Thoracic aorta (tissue), 2 donors: ENCODE measurements at places on chromosomes 1 and 21.

- H3K36me3 ChIP-seq, result no peaks in the 10 kb centered on the region
- no peak overlapping the region for H3K27ac ChIP-seq
- no peak overlapping the region for H3K4me3 ChIP-seq
- no peaks in the 10 kb centered on the region for H3K4me1 ChIP-seq
Measured at GRCh38 chr1:58717979-58718378, 18.1 kb upstream of the MYSM1 start.

- no peaks in the 10 kb centered on the region for H3K27me3 ChIP-seq
- no peaks in the 10 kb centered on the region for H3K36me3 ChIP-seq
- peak overlapping the region; percentile 100 for H3K27ac ChIP-seq
- peak overlapping the region; percentile 58 for H3K4me3 ChIP-seq
- DNase-seq, result peak; percentile 73
- H3K4me1 ChIP-seq, result peaks cover 98% of the 10 kb centered on the region
Measured at GRCh38 chr1:3352299-3352951, 102.0 kb upstream of the ARHGEF16 start.

DNA sequence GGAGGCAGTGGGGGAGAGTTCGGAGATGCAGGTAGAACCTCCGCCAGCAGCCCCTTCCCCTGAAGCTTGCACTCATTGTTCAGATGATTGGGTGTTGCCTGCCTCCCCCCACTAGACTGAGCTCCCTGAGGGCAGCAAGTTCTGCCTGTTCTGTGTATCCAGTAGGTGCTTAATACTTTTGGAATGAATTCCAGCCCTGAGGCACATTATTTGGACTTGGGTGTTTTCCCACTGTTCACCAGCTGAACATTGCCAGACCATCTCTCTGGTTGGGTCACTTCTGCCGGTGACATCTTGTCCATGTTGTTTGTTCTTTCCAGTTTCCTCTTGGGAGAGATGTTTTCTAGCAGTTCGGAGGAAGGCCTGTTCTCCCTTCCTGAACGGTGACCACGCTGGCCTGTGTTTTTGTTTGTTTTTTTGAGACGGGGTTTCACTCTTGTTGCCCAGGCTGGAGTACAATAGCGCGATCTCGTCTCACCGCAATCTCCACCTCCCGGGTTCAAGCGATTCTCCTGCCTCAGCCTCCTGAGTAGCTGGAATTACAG is 48.7 kb downstream of the SPSB1 start:
- no peaks in the 10 kb centered on the region for H3K36me3 ChIP-seq
- DNase-seq, result no peak
- H3K4me1 ChIP-seq, result peaks cover 84% of the 10 kb centered on the region
- no peak overlapping the region for H3K27ac ChIP-seq
- H3K4me3 ChIP-seq, result no peak overlapping the region
- no peaks in the 10 kb centered on the region for H3K27me3 ChIP-seq

GRCh38 chr1:157292809-157293564 is 154.8 kb upstream of the ETV3 start:
- DNase-seq, result no peak
- no peak overlapping the region for H3K27ac ChIP-seq
- H3K4me1 ChIP-seq, result no peaks in the 10 kb centered on the region
- H3K4me3 ChIP-seq, result no peak overlapping the region

DNA sequence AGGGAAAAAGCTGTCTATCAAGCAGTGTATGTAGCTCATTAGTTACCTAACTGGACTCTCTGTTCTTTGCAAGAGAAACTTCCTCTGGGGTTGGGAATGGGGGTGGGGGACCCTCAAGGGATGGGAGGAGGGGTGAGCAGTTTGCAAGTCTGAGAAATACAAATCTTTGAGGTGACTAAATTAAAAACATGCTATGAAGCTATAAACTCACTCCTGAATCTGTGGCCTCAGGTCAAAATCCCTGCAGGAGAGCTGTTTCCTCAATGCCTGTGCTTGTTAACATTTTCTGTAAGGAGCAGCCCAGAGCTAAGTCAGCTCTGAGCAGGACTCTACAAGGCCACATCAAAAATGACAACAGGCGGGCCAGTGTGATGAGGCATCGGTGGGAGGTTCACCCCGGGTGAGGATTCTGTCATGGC is 32.8 kb upstream of the PTPRC start:
- H3K27ac ChIP-seq, result no peak overlapping the region
- DNase-seq, result no peak
- H3K4me3 ChIP-seq, result no peak overlapping the region
- H3K36me3 ChIP-seq, result no peaks in the 10 kb centered on the region
- no peaks in the 10 kb centered on the region for H3K27me3 ChIP-seq

GRCh38 chr1:21313203-21313885 is 23.1 kb upstream of the ECE1 start:
- H3K36me3 ChIP-seq, result no peaks in the 10 kb centered on the region
- peaks cover 96% of the 10 kb centered on the region for H3K4me1 ChIP-seq
- no peak for DNase-seq
- no peaks in the 10 kb centered on the region for H3K27me3 ChIP-seq
- no peak overlapping the region for H3K4me3 ChIP-seq
- H3K27ac ChIP-seq, result peak overlapping the region; percentile 57

DNA sequence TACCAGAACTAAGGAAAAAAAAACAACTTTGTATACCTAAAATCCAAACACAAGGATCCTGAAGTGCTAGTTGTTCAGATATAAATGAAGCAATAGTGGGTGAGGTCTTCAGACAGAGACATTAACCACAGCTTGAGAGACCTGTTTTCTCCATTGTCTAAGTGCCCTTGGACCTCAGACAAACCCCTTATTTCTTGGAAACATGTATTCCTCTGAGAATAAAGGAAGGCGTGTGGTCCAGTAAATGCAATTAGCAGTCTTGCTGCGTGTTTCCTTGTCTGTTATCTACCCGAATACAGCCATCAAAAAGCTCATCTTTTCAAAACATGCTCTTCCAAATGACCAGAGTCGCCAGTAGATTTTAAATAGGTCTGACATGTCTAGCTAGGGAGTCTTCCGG is 291.1 kb upstream of the NFIA start:
- no peaks in the 10 kb centered on the region for H3K4me1 ChIP-seq
- no peaks in the 10 kb centered on the region for H3K36me3 ChIP-seq
- H3K4me3 ChIP-seq, result no peak overlapping the region

GRCh38 chr1:93436496-93436895 is 11.4 kb upstream of the FNBP1L start:
- H3K4me3 ChIP-seq, result no peak overlapping the region
- H3K27me3 ChIP-seq, result no peaks in the 10 kb centered on the region
- H3K27ac ChIP-seq, result no peak overlapping the region
- no peak for DNase-seq

GRCh38 chr21:28136656-28137255 is 855.9 kb downstream of the LTN1 start:
- H3K36me3 ChIP-seq, result no peaks in the 10 kb centered on the region
- no peak overlapping the region for H3K4me3 ChIP-seq
- H3K27me3 ChIP-seq, result no peaks in the 10 kb centered on the region
- no peak overlapping the region for H3K27ac ChIP-seq

- H3K4me1 ChIP-seq, result no peaks in the 10 kb centered on the region
- no peak overlapping the region for H3K4me3 ChIP-seq
- no peaks in the 10 kb centered on the region for H3K36me3 ChIP-seq
- H3K27me3 ChIP-seq, result no peaks in the 10 kb centered on the region
- no peak for DNase-seq
Measured at GRCh38 chr21:16777041-16777720, 735.7 kb upstream of the CXADR start.

GRCh38 chr1:93681101-93681988 is at the start of gene BCAR3:
TSS of gene BCAR3 (minus strand) at chr1:93681837. CDS start at chr1:93674930, 6,907 bp downstream.
- no peaks in the 10 kb centered on the region for H3K36me3 ChIP-seq
- H3K27ac ChIP-seq, result peak within 1 kb of the TSS; percentile 92
- H3K4me1 ChIP-seq, result peaks cover 22% of the 10 kb centered on the region
- H3K27me3 ChIP-seq, result no peaks in the 10 kb centered on the region
- peak within 1 kb of the TSS; percentile 89 for H3K4me3 ChIP-seq

- H3K36me3 ChIP-seq, result no peaks in the 10 kb centered on the region
- DNase-seq, result peak; percentile 52
- H3K27ac ChIP-seq, result no peak overlapping the region
- no peaks in the 10 kb centered on the region for H3K4me1 ChIP-seq
Measured at GRCh38 chr21:42923553-42924432, 1.6 kb downstream of the ERVH48-1 start.

GRCh38 chr1:117812869-117813511 is 116.4 kb downstream of the GDAP2 start:
- peaks cover 42% of the 10 kb centered on the region for H3K4me1 ChIP-seq
- DNase-seq, result no peak
- H3K27me3 ChIP-seq, result no peaks in the 10 kb centered on the region
- peak overlapping the region; percentile 21 for H3K27ac ChIP-seq

DNA sequence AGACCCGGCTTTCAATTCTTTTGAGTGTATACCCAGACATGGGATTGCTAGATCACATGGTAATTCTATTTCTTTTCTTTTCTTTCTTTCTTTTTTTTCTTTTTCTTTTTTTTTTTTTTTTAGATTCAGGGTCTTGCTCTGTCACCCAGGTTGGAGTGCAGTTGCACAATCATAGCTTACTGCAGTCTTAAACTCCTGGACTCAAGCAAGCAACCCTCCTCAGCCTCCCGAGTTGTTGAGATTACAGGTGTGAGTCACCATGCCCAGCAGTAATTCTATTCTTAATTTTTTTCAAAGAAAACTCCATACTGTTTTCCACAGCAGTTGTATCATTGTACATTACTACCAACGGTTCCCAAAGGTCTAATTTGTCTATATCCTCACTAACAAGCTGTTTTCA is 13.5 kb upstream of the RNF186 start:
- no peak for DNase-seq
- no peaks in the 10 kb centered on the region for H3K27me3 ChIP-seq
- peaks cover 6% of the 10 kb centered on the region for H3K4me1 ChIP-seq
- no peaks in the 10 kb centered on the region for H3K36me3 ChIP-seq
- H3K27ac ChIP-seq, result no peak overlapping the region
- no peak overlapping the region for H3K4me3 ChIP-seq

DNA sequence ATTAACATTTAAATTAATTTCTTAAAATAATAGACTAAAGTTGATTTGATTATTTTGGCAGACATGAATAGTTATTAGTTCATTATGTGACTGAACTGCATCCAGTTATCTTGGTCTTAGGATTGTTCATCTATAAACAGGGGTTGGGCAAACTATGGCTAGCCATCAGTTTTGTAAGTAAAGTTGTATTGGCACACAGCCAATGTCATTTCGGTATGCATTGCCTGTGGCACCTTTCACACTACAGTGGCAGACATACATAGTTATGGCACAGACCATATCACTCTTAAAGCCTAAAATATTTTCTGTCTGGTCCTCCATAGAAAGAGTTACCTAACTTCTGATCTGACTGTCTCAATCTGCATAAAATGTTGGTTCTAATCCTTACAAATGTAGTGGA is 27.2 kb downstream of the ADGRL2 start:
- no peak overlapping the region for H3K27ac ChIP-seq
- H3K4me3 ChIP-seq, result no peak overlapping the region
- H3K27me3 ChIP-seq, result no peaks in the 10 kb centered on the region
- no peak for DNase-seq
- no peaks in the 10 kb centered on the region for H3K4me1 ChIP-seq

GRCh38 chr1:232037774-232038388 is 411.3 kb downstream of the DISC1 start:
- no peaks in the 10 kb centered on the region for H3K27me3 ChIP-seq
- no peaks in the 10 kb centered on the region for H3K36me3 ChIP-seq
- no peaks in the 10 kb centered on the region for H3K4me1 ChIP-seq
- H3K27ac ChIP-seq, result no peak overlapping the region
- H3K4me3 ChIP-seq, result no peak overlapping the region

- H3K4me3 ChIP-seq, result no peak overlapping the region
- DNase-seq, result no peak
- H3K27ac ChIP-seq, result no peak overlapping the region
- no peaks in the 10 kb centered on the region for H3K27me3 ChIP-seq
- no peaks in the 10 kb centered on the region for H3K4me1 ChIP-seq
Measured at GRCh38 chr1:204831186-204831585, 39.5 kb upstream of the NFASC start.
